ENCODE measurements at places on chromosomes 12 and 14.

GRCh38 chr14:32021341-32021740 lies 55.8 kb upstream of the ARHGAP5 start:
- DNase-seq, result no peak

- DNase-seq, result no peak
Observed at GRCh38 chr14:69610874-69611171, 573 bp upstream of the SUSD6 start.

- DNase-seq, result no peak
Observed at GRCh38 chr12:80625901-80626300, 81.5 kb upstream of the MYF6 start.

- DNase-seq, result no peak
Observed at GRCh38 chr12:76127588-76127987, 43.1 kb upstream of the NAP1L1 start.

- no peak for DNase-seq
Observed at GRCh38 chr12:12985817-12986408, 14.2 kb downstream of the HEBP1 start.

- no peak for DNase-seq
Observed at GRCh38 chr12:122958198-122958888, 7.9 kb downstream of the ABCB9 start.

DNA sequence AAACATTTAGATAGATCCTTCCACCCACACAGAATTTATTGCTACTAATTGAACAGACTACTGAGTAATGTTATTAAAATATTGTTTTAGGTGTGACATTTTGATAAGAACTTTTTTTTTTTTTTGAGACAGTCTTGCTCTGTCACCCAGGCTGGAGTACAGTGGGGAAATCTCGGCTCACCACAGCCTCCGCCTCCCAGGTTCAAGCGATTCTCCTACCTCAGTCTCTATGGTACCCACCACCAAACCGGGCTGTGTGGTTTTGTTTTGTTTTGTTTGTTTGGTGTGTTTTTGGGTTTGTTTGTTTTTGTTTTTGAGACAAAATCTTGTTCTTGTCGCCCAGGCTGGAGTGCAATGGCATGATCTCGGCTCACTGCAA lies 40.9 kb downstream of the COX16 start:
- DNase-seq, result no peak
